NCI-H187 treated with DMSO at 0.1 percent for 48 hours (cell line): ENCODE measurements at places on chromosomes 12 and 14.

- DNase-seq: no peak
These were observed 151.5 kb downstream of the ATXN7L3B start for GRCh38 chr12:74689071-74689655.

- no peak for DNase-seq
These were observed 40.2 kb downstream of the HSP90AA1 start for GRCh38 chr14:102046337-102047278.

DNA sequence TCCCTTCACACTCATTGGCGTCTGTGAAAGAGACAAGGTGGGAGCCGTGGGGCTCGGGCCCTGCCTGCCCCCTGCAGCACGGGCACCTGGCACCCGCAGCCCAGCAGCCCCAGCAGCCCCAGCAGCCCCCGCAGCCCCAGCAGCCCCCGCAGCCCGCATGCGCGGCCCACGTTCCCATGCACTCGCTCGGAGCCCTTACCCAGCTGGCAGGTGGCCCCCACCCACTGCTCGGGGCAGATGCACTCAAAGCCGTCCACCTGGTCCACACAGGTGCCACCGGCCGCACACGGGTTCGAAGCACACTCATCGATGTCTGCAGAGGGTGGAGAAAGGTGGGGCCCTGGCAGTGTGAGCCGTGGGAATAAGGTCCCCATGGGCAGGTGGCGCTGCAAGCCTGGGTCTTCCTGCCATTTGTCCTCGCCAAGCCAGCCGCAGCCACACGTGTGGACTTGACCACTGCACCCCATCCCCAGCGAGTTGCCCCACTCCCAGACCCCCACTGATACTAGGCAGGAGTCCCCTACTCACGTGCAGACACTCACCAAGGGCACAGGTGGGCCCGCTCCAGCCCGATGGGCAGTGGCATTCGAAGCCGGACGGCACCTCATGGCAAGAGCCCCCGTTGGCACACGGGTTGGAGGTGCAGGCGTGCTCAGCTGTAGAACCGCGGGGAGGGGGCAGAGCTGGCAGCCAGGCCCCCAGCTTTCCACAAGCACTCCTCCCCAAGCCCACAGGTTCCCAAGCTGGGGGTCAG lies 17.3 kb downstream of the JAG2 start:
- no peak for DNase-seq

DNA sequence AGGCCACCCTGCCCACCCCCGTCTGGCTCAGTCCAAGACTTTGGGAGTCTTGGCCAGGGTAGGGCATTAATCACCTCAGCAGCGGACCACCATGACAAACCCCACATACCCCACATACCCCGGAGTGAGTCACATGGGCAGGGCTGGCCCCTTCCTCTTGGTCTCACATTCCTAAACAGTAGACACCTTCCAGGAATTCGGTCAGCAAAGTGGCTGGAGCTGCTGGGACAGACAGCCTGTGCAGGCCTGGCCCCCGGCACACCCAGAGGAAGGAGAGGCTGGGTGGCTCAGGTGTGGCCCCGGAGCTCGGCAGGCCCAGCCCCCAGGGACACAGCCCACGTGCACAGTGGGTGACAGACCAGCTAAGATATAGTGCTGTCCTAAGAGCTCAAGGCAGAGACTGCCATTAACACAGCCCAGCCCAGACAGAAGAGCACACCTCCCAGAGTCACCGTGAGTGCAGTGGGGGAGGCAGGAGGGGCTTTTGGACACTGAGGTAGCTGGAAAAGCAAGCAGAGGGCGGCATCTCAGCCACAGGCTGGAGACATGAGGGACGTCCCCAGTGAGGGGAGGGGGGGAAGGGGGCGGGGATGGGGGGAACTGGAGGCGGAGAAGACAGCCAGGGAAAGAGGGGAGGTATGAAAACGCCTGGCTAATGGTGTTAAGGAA lies 24.0 kb downstream of the CCDC85C start:
- DNase-seq: no peak

- no peak for DNase-seq
These were observed 61.6 kb downstream of the SERPINA3 start for GRCh38 chr14:94673781-94674231.

DNA sequence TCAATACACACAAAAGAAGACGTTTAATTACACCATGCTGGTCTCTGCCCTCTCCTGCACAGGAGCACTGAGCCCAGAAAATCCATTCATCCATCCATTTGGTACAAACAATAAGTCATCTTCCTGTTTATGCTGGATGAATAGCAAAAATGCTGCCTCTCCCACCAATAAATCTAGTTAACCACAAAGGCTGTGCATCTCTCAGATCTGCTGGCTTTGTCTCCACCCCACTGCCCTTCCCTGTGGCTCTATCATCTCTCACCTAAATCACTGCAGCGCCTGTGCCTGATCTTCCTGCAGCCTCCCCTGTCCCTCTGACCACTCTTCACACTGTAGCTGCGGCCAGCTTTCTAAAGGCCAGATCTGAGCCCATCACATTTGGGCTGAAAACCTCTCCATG lies 72.9 kb upstream of the DDX11 start:
- no peak for DNase-seq

DNA sequence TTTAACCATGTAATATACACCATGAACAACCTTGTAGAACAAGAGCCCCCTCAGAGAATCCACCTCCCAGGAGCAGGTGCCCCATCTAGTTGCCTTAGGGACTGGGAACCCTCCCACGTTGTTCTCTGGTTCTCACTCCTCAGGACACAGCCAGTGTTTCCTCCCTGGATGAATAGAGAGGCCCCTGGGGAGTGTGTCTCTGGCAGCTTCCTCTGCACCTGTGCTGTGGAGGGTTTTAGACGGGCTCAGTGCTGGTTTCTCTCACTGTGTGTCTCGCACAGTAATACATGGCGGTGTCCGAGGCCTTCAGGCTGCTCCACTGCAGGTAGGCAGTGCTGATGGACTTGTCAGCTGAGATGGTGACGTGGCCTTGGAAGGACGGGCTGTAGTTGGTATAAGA lies 581.3 kb downstream of the TMEM121 start:
- DNase-seq: no peak

DNA sequence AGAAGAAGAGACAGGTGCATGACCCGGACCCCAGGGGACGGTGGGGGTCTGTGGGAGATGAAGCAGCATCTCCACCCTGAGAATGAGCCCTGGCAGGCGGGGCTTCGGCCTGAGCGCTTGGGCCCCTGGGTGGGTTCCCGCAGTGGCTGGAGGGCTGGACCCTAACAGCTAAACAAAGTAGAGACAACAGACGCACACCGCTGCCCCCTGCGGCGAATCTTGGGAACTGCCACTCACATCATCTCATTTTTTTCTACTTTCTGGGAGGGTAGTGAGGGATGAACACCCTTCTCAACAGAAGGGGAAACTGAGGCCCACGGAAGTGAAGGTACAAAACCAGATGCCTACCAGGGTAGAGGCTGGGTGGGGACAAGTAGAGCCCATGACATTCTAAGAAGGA lies 104.7 kb downstream of the RFLNA start:
- DNase-seq: no peak

- no peak for DNase-seq
These were observed 29.4 kb downstream of the BCAT1 start for GRCh38 chr12:24919346-24920001.

- DNase-seq: no peak
These were observed 50.9 kb downstream of the KCNA5 start for GRCh38 chr12:5094551-5094950.

DNA sequence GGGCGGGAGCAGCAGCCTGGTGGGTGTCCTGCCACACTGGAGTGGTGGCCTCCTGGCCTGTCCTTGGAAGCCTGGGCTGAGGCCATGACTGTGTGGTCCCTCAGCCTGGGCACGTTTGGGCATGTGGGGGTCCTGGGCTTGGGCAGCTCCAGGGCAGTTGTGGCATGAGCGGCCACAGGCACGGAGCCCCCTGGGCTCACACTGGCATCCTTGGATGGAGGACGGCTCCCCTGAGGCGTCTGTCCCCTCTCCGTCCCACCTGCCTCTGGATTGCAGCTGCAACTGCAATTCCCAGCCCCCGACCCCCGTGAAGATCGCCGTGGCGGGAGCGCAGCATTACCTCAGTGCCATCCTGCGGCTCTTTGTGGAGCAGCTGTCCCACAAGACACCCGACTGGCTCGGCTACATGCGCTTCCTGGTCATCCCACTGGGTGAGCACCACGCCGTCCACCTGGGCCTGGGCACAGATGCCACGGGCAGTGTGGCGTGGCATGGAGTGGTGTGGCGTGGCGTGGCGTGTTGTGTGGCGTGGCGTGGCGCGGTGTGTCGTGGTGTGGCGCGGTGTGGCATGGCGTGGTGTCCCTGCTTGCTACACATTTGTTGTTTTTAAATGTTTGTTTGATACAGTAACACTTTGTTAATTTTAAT lies 15.1 kb upstream of the TEX22 start:
- DNase-seq: no peak

DNA sequence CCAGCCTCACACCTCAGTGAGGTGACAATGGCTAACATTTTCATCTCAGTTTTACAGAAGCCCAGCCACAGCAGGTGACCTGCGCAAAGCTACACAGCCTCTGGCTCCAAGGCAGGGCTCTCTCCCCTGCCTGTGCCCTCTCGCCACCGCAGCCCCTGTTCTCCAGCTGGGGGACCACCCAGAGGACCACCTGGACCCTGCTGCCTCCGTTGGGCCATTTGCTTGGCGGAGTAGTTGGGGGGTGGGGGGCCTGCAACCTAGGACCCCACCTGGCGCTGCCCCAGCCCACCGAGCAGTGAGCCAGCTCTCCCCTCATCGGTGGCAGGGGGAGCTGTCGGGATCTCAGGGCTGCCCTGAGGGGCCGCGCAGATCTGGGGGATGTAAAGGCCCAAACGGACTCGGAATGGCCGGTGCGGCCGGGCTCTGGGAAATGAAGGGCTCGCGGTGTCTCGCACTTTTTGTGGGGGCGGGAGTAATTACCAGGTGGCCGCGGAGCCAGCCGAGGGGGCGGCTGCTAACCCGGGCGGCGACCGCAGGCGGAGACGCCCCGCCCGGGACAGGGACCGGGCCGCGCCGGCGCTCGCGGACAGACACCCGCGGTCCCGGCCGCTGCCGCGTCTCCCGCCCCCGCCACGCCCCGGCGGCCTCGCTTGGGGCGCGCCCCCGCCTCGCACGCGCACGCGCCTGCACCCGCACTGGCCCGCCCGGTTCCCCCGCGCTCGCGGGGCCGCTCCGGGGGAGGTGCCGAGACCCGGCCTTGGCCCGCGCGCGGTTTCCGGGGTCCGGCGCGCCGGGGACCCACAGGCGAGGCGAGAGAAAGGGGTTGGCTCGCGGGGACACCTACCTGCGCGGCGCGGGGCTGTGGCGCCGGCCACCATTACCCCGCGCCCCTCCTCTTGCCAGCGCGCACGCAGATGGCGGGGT lies 8.6 kb upstream of the GPR68 start:
- DNase-seq: no peak

GRCh38 chr12:64256166-64256800 lies 34.2 kb upstream of the KICS2 start:
- peak; percentile 47 for DNase-seq

GRCh38 chr12:107990325-107990724 lies 138.8 kb upstream of the WSCD2 start:
- DNase-seq: no peak
